ENCODE measurements at places on chromosomes 16 and 17.
A peak's percentile ranks its signal among the peaks of the same experiment; 100 is the strongest.

DNA sequence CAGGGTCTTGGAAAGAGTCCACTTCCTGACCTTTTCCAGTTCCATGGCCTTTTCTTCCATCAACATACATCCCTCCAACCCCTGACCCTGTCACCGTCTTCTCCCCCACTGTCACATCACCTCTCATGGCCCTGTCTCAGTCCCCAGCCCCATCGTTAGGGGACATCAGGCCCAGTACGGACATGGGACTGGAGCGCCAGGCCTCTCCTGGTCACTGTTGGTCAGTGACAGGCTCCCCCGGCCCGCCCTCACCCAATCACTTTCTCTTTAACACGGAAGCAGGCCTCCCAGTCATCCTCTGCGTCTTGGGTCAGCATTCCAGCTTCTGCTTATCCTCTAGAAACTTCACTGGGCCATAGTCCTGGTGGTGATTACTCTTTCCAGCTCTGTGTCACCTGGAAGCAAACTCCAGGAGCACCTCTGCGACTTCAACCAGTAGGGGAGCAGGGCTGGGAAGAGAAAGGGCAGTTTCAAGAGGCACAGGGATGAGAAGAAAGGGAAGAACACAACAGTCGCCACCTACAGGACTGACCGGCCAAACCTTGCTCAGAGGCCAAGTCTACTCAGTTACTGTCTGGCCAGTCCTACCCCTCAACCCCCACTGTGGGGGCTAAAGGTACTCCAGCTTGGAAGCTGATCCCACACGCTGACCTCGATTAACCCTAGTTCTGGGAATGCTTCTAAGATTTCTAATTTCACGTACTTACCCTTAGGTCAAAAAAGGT, 15.9 kb upstream of the ICAM2 start:
- no peak for DNase-seq

DNA sequence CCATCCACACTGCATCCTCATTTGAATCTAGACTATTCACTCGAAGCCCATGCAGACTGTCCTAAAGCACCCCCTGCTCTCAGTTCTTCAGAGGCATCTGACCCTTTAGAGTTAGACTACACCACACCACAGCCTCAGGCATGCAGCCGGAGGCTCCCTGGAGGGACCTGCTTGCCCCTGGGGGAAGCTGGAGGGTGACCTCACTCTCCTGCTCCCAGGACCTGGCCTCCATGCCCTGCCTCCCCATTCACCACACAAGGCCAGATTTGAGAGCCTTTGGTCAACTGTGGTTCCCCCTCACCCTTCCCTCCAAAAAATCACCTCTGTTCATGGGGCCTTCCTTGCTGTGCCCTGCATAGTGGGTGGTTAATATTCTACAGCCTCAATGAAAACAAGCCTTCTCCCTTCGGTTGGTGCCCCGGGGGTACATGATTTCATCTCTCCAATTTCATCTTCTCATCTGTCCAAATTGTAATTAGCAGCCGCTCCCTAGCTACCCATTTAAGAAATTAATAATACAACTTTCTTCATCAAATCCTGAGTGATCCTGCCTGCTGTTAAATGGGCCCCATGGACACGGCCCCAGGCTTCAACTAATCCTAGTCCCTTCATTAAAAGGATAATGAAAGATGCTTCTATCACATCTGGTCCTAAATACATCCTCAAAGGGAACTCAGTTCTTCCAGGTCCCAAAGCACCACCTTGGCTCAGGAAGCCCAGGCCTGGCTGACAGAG, 24.4 kb downstream of the ABCC12 start:
- no peak for DNase-seq

GRCh38 chr16:7820816-7821215, 488.2 kb downstream of the RBFOX1 start:
- no peak for DNase-seq

DNA sequence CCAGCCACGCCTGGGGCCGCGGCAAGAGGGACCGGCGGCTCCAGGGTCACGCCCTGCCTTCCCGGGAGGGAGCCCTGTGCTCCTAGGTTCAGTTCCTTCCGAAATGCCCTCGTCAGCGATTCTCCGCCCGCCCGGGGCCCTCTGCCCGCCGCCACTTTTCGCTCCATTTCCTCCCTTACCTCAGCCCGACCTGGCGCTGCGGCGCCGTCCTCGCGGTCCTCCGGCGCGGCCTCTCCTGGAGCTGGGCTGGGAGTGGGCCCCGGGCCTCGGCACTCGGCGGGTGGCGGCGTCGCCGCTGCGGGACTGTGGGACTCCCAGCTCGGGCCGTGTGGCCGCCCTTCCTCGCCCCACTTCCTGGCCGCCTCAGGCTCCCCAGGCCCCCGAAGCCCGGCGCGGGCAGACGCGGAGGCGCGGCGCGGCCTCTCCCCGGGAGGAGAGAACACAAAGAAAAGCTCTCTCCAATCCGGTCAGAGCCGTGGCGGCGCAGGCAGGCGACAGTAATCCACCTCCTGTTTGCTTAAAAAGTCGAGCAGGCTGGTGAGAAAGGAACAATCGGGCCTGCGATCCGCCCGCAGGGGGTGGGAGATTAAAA, 1.6 kb downstream of the BAHCC1 start:
- peak; percentile 26 for DNase-seq

DNA sequence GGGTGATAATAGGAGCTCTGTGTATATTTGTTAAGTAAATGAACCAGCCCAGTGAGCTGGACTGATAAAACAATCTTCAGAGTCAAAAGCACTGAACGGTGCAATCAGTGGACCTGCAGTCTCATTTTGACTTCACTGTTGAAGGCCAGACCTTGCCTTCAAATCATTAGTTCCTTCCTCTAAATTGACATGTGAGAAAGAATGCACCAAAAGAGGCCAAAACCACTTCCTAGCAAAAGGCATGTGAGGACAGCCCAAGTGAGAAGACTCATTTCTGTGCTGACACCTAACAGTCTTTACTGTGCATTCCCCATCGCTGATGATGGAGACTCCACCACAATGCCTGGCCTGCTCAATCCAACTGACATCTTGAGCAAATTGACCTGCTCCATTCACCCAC, 10.6 kb downstream of the GTF3C1 start:
- no peak for DNase-seq

- no peak for DNase-seq
Observed at GRCh38 chr16:7391694-7392093, 59.0 kb downstream of the RBFOX1 start.

- no peak for DNase-seq
Observed at GRCh38 chr17:40022961-40023541, 7.8 kb downstream of the CSF3 start.

- no peak for DNase-seq
Observed at GRCh38 chr16:64384636-64385035, 737.2 kb downstream of the CDH11 start.

- peak; percentile 59 for DNase-seq
Observed at GRCh38 chr16:22321340-22322001, 24.3 kb downstream of the POLR3E start.

DNA sequence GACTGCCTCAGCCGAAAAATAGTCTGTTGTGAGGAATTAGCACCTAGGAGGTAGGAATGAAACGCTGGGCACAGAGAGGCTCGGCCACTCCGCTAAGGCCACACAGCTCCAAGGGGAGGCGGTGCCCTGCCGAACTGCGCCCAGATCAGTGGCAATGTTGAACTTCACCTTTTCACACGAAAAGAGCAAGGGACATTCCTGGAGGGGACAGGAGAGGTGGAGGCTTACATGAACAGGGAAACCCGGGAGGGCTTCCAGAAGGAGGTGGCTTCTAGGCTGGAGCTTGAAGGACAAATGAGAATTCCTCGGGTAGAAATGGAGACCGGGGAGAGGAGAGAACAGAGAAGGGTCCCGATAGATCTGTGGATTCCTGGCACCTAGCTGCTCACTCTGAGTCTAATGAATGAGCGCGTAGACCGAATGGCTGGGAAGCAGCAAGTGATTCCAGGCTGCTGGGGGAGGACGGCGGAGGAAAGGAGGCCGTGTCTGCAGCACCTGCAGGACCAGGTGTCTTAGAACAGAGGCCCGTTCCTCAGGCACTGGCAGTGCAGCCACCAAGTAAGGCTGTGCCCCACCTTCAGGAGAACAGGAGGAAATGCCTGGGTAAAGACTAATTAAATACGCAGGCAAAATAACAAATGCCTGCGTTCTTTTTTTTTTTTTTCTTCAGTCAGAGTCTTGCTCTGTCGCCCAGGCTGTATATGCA, 722 bp upstream of the SLC38A10 start:
- DNase-seq, result peak; percentile 58

- DNase-seq, result no peak
Observed at GRCh38 chr16:50941681-50942080, 199.8 kb downstream of the CYLD start.

DNA sequence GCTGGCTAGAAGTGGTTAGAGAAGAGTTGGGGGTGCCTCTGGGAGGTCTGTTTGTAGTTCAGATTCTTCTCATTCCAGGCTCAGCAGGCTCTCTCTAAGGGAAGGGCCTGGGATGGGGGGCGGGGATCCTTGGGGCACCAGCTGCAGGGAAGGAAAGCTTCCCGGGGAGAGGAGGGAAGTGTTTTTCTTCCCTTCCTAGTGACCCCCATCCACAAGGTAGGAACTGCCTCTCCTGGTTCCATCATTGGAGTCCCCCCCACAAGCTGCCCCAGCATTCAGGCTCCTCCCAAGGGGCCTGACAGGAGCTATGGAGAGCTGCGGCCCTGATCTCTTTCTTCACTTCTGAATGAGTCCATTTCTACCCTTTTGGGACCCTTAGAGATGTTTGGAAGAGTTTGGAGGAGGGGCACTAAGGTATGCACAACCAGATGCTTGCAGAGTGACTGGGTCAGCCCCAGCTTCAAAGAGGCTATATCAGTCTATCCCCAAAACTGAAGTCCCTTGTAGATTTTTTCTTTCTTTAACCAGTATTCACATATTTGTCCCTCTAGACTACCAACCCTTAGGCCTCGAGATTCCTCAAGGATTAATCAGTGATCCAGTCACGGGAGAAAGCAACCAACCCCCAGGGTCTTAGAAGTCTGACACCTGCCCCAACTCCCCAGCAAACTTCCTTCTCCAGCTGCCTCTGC, 13.9 kb upstream of the FZD2 start:
- DNase-seq, result no peak

DNA sequence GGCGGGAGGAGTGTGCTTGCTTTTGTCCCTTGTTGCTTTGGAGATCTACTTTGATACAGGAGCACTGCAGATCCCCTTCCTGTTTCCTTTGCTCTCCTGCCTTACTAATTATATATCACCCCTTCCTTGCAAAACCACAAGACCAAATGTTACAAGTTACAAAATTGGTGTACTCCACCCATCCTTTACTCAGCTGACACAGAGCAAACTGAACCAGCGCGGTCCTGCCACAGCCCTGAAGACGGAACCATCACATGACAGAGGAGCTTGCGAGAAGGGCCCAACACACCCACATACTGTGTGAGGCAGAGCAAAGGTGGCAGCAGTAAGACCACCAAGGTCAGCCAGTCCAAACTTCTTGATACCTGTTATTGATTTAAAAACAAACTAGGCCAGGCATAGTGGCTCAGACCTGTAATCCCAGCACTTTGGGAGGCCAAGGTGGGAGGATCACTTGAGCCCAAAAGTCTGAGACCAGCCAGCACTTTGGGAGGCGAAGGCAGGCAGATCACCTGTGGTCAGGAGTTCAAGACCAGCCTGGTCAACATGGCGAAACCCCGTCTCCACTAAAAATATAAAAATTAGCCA, 33.2 kb downstream of the CYTH1 start:
- peak; percentile 89 for DNase-seq

GRCh38 chr17:34442387-34443111, 79.5 kb upstream of the CCL1 start:
- no peak for DNase-seq

GRCh38 chr17:65407017-65407416, 154.4 kb downstream of the AXIN2 start:
- no peak for DNase-seq

DNA sequence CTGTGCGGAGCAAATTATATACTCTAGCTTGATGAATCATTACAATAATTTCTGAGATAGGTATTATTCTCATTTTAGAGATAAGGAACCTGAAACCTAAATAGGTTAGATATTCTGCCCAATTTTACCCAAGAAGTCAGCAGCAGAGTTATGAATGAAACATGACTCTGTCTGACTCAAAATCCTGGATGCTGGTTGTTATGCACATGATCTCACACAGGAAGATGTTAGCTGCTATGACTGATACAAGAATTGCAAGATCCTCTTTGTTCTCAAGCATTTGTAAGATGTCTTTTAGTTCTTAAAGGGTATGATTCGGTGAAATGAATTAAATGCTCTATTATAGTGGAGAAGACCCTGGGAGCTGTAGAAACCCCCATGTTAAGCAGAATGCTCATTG, 447.8 kb downstream of the KIF2B start:
- DNase-seq, result no peak

DNA sequence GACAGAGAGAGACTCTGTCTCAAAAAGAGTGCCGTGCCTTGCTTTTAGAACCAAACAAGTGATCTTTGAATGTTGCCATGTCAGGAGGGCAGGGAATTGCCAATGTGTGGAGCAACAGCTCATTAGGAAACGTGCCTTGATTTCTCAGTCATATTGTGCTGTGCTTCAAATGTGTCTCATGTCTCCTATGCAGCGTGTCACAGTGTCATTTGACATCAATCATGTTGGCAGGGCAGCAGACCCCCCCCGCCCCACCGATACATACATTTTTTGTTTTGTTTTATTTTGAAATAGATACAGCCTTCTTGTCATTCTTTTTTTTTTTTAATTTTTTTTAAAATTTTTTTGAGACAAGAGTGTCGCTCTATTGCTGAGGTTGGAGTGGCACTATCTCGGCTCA, 22.1 kb downstream of the MRC2 start:
- no peak for DNase-seq

DNA sequence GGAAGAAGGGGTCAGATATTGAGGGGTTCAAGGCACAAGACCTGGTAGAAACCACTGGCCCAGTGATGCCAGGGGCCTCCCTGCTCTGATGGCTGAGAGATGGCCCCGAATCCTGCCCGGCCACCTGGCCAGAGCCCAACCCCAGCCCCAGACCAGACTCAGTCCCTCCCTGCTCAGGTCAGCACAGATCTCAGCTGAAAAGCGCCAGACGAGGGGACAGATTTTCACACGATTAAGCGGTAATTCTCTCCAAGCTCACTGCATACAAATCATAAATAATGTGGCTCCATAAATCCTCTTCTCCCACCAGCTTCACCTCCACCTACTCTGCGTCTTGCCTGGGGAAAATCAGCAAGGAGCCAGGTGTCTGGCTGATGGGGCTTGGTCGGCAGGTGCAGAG, 57.1 kb downstream of the ENGASE start:
- DNase-seq, result no peak

DNA sequence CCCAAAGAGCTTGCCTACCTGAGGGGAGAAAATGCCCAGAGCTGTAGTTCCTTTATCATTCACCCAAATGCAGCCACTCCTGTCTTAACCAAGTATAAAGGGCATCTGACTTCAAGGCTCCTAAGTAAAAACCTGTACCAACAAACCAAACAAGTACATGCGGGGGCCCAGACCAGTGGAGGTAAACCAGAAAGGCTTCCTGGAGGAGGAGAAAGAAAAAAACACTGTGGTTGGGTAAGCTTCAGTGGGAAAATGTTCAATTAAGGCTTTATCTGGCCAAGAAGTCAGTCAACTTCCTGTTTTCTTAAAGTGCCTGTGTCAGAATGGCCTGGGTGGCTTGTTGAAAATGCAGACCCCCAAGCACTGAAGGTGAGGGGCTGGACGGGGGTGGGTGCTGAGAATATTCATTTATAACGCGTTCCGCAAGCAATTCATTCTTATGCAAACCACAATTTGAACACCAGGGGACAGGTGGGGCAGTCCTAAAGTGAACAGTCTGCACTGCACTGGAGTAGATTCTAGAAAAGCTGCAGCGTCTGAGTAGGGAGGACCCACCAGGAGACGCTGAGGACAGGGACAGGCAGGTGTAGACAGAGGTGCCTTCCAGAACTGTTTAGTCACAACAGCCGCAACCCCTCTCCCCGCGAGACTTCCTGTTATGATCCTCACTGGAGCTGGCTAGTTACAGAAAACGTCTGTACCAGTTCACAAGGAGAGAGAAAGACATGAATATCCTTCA, 467.1 kb downstream of the SOX9 start:
- no peak for DNase-seq

GRCh38 chr17:72376526-72377345, 255.9 kb downstream of the SOX9 start:
- no peak for DNase-seq
